NCI-H774 (cell line): ENCODE measurements at places on chromosomes 4 and X.

DNA sequence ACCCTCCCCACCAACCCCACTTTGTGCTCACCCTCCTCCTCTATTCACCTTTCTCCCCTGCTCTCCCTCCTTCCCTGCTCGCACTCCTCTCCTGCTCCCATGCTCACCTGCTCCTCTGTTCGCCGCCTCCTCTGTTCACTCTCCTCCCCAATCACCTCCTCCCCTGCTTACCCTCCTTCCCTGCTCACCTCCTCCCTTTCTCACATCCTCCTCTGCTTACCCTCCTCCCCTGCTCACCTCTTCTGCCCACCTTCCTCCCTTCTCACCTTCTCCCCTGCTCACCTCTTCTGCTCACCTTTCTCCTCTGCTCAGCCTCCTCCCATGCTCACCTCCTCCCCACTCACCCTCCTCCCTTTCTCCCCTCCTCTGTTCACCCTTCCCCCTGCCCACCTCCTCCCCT, 357.2 kb downstream of the UNC5C start:
- no peak for DNase-seq

- no peak for DNase-seq
Measured at GRCh38 chrX:63283348-63283747, 67.8 kb downstream of the SPIN4 start.

DNA sequence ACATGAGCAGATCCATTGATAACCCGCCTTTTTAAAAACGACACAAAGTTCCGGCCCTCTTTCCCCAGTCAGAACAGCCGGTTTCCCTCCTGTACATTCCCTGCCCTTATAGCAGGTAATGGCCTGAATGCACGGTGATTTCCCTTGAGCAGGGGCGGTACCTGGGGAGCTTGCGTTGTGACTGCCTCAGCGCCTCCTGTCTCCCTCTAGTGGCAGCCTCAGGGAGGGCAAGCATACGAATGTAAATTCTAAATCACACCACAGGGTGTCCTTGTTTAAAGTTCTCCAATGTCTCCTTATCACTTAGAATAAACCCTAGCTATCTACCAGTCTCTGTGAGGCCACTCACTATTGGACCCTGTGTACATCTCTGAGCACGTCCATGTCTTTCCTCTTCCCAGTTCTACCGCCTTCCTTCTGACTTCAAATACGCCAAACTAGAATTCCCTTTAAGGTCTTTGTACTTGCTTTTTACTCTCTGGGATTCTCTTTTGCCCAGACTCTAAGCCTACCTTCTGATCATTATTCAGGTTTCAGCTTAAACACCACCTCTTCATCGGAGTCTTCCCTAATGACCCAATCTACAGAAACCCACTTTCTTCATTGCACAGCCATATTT, 18.4 kb upstream of the LDB2 start:
- DNase-seq, result no peak

DNA sequence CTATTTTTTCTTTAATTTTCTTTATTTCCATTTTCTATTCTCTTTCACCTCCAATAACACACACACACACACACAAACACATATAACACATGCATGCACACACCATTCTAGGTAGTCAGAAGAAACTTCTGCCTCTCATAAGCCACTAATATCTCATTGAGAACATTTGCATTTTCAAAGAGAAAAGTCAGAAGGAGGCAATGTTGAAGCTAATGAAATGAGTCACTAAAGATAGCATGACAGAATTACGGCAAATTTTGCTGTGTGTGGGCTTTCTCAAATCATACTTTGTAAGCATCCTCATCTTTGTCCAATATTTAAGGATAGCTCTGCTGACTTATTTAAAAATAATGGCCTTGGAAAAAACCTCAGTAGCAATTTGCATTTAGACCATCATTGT, 291.3 kb downstream of the GUCY2F start:
- no peak for DNase-seq

DNA sequence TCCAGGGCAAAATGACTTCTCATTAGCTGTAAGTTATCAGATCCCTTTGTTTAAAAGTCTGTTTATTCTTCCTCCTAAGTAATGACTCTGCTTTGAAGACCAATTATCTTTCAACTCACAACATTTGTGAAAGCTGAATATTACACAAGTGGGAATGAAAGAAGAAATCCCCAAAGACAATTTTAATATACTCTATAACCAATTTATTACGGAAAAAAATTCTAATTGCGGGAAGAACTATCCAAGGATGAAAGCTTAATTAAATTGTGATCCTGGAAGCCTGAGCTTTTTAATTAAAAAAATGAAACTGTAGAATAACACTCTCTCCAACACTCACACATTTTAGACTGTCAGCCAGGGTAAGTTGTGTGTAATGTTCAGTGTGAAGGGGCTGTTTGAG, 15.6 kb upstream of the SHISA3 start:
- no peak for DNase-seq

GRCh38 chr4:179927473-179927872, 2315.7 kb upstream of the TENM3 start:
- no peak for DNase-seq

DNA sequence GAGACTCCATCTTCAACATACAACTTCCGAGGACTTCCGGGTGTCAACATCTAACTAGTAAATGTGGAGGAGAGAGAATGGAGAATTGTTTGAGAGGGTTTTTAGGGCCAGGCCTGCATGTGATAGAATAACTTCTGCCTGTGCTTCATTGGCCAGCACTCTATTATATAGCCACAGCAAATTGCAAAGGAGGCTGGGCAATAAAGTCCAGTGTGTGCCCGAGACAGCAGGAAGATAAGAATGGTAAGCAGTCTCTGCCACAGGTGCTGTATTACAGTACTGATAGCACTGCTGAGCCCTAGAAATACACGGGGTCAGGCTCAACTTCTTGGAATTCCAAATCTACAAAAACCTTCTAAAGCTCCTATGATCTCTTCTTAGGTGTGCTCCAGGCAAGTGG, 20.8 kb upstream of the LIMCH1 start:
- DNase-seq, result no peak

GRCh38 chr4:80036949-80037685, 35.9 kb downstream of the ANTXR2 start:
- DNase-seq, result no peak

DNA sequence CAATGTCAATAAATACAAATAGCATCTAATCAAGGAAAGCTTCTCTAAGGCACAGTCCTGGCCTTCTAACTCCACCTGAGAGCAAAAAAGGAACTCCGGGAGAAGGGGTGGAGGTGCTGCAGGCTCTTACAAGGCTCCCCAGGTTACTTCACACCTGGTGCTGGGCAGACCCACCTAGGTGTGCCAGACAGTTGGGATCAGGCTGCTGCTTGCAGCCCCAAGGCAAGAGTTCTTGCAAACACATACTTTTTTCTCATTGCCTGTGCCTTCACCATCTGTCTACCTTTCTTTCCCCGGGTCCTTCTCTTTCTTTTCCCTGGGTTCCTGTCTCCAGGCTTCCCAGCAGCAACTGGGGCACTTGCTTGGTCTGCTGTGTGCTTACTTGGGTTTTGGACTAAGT, 81.4 kb upstream of the STIM2 start:
- no peak for DNase-seq

GRCh38 chr4:100461807-100462605, 55.8 kb downstream of the EMCN start:
- no peak for DNase-seq

GRCh38 chr4:80213117-80213815, 16.0 kb downstream of the PRDM8 start:
- DNase-seq, result no peak

DNA sequence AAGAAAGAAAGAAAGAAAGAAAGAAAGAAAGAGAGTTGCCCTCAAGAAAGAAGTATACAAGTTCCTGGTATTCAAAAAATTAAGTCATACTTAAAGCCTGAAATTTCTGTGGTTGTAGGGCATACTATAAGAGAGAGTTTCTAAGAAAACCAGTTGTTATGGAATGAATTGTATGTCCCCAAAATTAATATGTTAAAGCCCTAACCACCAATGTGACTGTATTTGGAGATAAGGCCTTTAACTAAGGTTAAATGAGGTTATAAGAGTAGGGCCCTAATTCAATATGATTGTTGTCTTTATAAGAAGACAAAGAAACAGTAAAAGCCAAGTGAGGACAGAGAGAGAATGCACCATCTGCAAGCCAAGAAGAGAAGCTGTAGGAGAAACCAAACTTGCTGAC, 521.1 kb downstream of the CCSER1 start:
- no peak for DNase-seq

GRCh38 chr4:111454961-111455360, 690.3 kb upstream of the FAM241A start:
- no peak for DNase-seq

GRCh38 chr4:124810827-124811226, 98.3 kb upstream of the ANKRD50 start:
- no peak for DNase-seq

DNA sequence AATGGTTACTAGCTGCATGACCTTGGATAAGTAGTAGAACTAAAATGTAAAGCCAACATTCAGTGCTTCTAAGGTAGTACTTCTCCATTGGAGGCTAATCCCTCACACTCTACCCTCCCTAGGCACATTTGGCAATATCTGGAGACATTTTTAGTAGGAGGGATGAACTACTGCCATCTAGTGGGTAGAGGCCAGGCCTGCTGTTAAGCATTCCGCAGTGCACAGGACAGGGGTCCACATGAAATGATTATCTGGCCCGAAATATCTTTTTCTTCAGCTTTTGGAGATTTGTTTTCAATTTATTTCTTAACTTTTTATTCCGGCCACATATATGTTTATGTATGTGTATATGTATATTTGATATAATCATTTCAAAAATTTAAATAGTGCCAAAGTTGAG, 36.0 kb upstream of the SPANXC start:
- DNase-seq, result no peak

DNA sequence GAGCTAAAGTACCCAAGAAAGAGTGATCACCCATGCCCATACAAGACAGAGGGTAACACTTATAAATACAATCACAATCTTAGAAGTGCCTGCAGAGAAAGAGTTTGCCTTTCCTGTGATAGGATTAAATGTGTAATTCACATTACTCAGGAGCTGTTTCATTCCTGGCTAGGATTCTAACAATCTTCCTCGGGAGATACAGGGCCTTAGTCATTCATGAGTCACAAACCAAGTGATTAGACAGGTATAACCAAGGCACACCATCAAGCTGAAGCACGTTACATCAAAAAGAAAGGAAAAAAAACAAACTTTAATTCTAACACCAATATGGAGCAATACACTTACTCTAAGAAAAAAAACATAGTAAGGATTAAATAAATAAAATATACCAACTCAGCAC, 14.9 kb downstream of the ABCG2 start:
- DNase-seq, result no peak

DNA sequence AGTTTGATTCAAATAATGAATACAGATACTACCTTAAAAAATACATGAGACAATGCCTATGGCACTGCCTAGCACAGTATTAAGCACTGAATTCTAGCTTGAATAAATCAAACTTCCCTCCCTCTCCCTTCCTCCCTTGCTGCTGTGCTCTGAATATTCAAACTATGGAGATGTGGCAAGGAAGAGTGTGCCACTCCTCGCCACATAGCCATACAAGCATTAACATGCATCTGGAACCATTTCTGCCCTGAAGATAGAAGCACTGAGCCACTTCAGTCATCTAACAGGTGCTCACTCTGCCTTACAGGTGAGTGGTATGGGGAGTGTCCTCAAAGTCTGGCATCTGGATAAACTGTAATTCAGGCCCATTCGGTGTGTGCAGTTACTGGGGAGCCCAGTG, 276.9 kb downstream of the ARHGAP24 start:
- DNase-seq, result no peak

DNA sequence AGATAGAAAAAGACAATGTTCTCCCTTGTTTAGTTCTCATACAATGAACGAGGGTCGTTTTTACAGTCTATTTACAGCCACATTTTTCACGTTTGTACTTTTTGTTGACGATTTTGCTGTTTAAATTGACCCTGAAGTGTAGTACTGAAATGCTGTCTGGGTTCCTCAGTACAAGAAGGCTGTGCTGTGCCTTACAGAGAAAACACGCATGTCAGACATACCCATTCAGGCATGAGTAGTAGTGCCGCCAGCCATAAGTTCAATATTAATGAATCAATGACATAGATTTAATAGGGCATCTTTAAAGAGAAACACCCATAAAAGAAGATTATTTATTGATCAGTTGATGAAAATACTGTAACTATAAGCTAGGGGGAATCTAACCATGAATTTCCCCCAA, 459.8 kb upstream of the EPHA5 start:
- no peak for DNase-seq

- DNase-seq, result no peak
Measured at GRCh38 chr4:107600436-107600835, 119.6 kb downstream of the PAPSS1 start.

DNA sequence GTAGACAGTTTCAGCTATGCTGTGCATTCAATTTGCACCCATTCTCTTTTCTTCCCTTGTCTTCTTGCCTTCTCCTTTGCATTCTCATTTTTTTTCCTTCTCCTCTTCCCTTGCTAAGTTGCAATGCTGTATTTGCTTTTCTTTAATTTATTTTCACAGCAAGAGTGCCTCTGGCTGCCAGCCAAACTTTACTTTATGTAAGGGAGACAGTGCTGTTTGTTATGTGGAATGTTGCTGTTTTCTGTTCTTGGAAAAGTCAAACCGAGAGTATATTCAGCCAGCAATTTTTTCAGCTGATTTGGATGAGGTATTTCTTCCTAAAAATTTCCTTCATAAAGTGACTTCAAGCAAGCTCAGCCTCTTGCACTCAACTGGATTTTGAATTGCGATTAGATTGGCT, 1293.4 kb downstream of the ARAP2 start:
- peak; percentile 11 for DNase-seq

DNA sequence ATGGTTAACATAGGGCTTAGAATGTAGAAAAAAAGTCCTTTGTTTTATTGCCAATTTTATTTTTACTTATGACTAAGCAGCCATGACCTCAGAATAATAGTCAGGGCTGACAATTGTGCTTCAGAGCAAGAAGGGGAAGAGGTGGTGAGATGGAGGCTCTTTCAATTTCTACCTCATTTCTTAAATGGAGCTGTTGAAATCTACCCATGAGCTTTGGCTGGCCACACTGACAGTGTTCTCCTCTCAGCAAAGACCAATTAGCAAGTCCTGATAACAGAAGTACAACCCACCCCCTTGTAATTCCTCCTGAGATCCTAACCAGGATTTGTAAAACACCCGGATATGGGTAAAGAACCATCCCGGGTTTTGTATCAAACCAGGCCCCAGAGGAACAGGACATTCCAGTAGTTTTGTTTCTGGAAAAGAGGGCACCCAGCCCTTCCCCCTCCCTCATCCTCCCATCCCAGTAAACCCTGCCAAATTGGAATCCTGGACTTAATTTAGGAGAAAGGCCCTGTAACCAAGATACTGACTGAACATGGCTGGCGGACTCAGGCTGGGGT, at the start of gene HEPH:
Gene HEPH, plus strand, starts transcription at position 399 of the 563 bp plus-strand sequence. CDS start 6,324 bp downstream, outside the sequence.
- DNase-seq, result no peak

DNA sequence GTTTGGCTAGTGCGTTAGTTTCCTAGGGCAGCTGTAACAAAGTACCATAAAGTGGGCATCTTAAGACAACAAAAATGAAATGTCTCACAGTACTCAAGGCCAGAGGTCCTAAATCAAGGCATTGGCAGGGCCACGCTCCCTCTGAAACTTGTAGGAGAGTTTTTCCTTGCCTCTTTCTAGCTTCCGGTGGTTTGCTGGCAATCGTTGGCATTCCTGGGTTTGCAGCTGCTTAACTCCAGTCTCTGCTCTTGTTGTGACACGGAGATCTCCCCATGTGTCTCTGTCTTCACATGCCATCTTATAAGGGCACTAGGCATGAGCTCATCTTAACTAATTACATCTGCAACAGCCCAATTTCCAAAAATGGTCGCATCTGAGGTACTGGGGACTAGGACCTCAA, 362.0 kb upstream of the BOD1L1 start:
- DNase-seq, result no peak
